ENCODE measurements at places on chromosomes 4 and X. TPM values are rescaled to one million over a fixed set of nuclear protein-coding genes. Genes with fewer than 3 reads are reported as not detected.

GRCh38 chrX:121585626-121586025, 538.2 kb downstream of the GLUD2 start:
- no peak for DNase-seq

DNA sequence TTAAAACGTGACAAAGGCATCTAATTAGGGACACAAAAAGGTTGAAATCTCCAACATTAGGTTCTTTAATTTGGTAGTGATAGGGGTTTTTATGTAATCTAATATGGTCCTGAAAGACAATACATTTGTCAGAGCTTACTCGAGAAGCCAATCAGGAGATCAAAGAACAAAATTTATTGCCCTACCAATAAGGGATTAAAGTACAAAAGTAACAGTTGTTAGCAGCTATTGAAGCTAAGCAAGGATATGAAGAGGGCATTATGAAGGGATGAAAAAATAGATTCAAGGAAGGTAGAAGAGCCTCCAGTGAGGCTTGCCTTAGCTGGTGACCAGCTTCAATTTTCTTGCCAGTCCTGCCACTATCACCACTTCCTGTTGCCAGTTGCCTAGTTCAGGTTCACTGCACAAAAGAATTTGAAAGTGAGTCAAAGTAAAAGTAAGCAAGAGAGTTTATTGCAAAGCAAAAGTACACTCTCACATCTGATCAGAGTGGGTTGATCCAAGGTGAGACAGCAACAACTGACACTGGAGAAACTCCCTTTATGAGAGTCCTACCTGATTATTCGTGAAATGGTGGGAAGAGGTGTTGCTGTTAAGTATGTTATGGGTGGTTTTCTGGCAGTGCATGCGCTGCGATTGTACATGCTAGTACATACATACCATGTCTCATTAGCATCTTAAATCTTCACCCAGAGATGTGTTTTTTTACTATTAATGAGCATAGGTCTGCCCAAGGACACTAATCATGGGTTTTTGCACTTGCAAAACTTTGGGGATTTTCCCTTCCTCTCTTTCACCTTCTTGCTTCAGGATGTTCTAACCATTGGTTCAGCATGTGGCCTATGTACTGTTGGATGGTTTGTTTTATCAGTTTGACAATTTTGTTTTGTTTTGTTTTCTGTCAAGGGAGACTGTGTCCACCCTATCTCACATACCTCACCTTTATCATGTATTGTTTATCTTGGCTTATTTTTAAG, 263.2 kb upstream of the ITM2A start:
- DNase-seq, result no peak

GRCh38 chrX:48910926-48911411, 477 bp downstream of the SLC35A2 start:
- DNase-seq, result no peak

The NIPAL1 gene
- 0.42 TPM for total RNA-seq

The POLN gene
- total RNA-seq, result 4.2 TPM

The ARL9 gene
- total RNA-seq, result 1.4 TPM
